ENCODE measurements at places on chromosomes 3 and 15. TPM values are rescaled to one million over a fixed set of nuclear protein-coding genes. Genes with fewer than 3 reads are reported as not detected.

The TMEM266 gene
- total RNA-seq = not detected

GRCh38 chr3:48429960-48430707, at the start of gene PLXNB1:
TSS of gene PLXNB1 (minus strand) at chr3:48430086. CDS start at chr3:48424611, 5,475 bp downstream.
- no peak for DNase-seq

- no peak for DNase-seq
Measured at GRCh38 chr3:197317250-197317963, 19.0 kb upstream of the DLG1 start.

DNA sequence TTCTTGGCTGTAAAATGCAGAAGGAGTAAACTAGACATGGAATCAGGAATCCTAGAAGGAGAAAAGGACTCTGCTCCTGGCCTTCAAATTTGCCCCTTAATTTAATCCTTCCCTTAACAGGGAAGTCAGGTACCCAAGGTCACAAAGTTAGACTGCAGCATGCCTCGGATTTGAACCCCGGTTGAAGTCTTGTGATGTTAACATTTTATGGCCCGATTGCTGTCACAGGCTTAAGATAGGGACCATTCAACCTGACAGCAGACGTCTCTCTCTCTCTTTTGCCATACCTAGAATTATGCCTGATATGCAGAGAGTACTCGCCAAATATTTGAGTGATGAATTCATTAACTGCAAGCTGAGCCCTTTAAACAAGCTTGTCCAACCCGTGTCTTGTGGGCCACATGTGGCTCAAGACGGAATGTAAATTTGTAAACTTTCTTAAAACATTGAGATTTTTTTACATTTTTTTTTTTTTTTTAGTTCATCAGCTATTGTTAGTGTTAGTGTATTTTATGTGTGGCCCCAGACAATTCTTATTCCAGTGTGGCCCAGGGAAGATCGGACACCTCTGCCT, 217.2 kb downstream of the THSD4 start:
- DNase-seq = no peak

The ROPN1 gene
- total RNA-seq = not detected

The CTXN2 gene
- total RNA-seq = not detected

The RETNLB gene
- total RNA-seq = not detected

The C3orf22 gene
- not detected for total RNA-seq

GRCh38 chr3:115512565-115513415, 110.5 kb upstream of the GAP43 start:
- DNase-seq = no peak

DNA sequence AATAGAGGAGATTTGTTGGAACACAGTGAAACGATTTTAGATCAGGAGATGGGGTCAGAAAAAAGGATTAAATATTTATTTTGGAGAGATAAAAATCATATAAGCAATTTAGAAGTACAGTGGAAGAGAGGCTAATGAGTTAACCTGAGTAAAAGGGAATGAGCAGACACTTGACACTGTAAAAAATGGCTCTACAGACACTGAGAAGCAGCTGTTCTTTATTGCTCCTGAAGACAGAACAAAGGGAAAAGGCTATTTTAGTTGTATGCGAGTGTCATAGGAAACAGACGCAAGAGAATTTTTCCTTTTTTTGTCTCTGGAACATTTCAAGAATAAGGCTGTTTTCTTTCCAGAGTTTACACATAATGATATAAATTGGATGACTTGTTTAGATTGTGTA, 34.3 kb downstream of the ASTE1 start:
- DNase-seq = no peak

DNA sequence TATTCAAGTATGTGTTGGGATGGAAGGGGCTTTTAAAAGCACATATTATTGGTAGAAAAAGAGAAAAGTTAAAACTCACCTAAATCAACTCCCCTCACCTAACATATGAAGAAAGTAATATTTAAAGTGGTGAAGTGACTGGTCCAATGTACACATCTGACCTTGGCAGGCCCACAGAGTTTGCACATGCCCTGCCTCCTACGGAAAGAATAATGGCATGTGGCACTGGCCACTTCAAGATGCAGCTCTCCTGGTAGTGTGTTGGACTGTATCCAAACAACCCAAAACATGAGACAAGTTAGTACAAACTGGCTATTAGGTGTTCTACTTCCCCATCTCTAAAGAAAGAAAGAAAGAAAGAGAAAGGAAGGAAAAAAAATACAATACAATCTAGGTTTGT, 117.1 kb downstream of the MECOM start:
- no peak for DNase-seq

GRCh38 chr3:84600703-84601225, 358.0 kb upstream of the CADM2 start:
- DNase-seq = no peak

DNA sequence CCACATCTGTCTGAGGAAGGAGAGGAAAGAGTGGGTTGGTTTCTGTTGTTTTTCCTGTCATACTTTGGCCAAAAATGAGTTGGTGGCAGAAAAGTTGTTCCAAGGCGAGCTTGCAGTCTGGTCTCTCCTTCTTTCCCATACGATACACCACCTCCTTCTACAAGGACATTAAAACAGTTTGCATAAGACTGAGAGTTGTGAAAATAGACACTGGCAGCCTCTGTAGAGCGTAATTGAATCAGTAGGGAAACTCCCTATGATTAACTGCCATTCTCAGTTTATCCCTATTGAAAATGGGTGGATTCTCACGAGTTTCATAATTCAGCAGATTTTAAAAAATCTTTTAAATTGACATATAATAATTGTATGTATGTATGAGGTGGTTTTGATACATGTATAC, 3.7 kb upstream of the LSG1 start:
- no peak for DNase-seq

The ZNF501 gene
- 2.0 TPM for total RNA-seq

The RAD18 gene
- total RNA-seq = 28.6 TPM
